ENCODE measurements at places on chromosomes 13 and 19. TPM values are rescaled to one million over a fixed set of nuclear protein-coding genes. Genes with fewer than 3 reads are reported as not detected.
A peak's percentile ranks its signal among the peaks of the same experiment; 100 is the strongest.

ZIC2 gene
- total RNA-seq: 4.4 TPM

HSH2D gene
- total RNA-seq: not detected

TNNT1 gene
- total RNA-seq: 25.1 TPM

PSG2 gene
- total RNA-seq: not detected

FCAR gene
- not detected for total RNA-seq

PRR19 gene
- not detected for total RNA-seq

USHBP1 gene
- total RNA-seq: not detected

RPL21 gene
- 1,438 TPM for total RNA-seq

MCF2L gene
- total RNA-seq: 0.97 TPM

DNA sequence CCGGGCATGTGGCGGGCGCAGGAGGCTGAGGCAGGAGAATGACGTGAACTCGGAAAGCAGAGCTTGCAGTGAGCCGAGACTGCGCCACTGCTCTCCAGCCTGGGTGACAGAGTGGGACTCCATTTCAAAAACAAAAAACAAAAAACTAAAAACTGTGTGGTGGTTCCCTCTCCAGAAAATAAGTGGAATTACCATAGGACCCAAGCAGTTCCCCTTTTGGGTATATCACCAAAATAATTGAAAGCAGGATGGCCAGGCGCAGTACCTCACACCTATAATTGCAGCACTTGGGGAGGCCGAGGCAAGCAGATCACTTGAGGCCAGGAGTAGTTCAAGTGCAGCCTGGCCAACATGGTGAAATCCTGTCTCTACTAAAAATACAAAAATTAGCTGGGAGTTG lies 15.7 kb upstream of the LDLR start:
- DNase-seq: no peak

DNA sequence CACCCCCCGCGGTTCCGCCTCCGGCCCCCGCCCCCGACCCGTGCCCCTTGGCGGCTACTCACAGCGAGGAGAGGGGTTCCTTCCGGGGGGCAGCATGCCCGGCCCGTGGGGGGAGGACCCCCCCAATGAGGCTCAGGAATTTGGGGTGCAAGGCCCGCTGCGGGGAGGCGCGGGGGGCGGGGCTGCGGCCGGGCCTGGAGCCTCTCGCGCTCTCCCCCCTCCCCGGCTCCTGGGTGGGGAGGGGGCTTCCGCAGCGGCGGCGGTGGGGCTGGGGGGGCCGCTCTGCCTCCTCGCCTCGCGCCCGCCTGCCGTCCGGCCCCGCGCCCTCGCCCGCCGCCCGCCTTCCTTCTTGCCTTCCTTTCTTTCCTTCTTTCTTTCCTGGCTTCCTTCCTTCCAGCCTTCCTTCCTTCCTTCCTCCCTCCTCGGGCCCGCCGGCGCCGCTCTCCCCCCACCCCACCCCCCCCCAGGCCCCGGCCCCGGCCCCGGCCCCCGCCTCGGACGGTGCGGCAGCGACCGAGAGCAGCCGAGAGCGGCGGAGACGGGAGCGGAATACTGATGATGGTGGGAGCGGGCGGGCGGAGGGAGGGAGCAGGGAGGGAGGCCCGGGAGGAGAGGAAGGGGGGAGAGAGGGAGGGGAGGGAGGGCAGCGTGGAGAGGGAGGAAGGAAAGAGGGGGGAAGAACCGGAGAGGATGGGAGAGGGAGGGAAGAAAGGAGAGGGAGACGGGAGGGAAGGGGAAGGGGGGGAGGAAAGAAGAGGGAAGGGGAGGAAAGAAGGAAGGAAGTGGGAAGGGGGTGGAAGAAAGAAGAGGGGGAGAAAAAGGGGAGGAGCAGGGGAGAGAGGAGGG lies at the start of gene LRRC4B:
TSS of gene LRRC4B (minus strand) at position 554 of the 846 bp plus-strand sequence. CDS start 19,597 bp downstream, outside the sequence.
- DNase-seq: no peak

- no peak for DNase-seq
Measured at GRCh38 chr19:3249408-3249807, 24.9 kb downstream of the CELF5 start.

- DNase-seq: no peak
Measured at GRCh38 chr19:12092065-12092867, 27.7 kb downstream of the ZNF844 start.

DNA sequence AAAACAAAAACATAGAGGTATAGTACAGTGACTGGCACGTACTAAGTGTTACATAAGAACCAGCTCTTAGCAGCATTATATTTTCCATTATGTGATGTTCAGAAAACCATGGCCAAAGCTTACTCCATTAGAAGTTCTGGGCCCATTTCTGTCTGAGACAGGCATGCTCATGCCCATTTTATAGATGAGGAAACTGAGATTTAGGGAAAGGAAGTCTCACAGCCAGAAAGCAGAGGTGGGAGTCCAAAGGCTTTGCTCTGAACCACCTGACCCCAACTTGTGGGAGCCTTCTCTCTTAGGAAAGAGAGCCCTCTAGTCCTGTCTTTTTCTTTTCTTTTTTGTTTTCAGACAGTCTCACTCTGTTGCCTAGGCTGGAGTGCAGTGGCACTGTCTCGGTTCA lies 2.3 kb downstream of the AP2S1 start:
- no peak for DNase-seq

- no peak for DNase-seq
Measured at GRCh38 chr13:35592457-35592856, 116.0 kb upstream of the MAB21L1 start.

DNA sequence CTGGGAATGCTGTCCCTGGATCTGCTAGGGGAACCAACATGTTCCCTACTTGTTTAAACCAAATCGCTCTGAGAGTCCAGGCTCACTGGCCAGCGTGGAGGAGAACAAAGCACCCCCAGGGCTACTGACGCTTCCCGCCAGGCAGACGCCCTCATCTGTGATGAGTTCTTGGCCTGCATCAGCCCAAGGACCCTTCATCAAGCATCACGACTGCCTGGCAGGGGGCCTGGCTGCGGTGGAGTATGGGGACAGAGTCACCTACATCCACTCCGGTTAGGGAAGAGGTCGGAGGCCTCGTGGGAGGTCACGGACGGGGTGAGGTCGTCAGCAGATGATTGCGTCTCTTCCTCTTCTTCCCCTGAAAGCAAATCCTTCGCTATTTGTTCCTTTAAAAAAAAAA lies 17.7 kb downstream of the MIER2 start:
- DNase-seq: no peak

GRCh38 chr19:2624537-2625091 lies 77.9 kb downstream of the GNG7 start:
- no peak for DNase-seq

DNA sequence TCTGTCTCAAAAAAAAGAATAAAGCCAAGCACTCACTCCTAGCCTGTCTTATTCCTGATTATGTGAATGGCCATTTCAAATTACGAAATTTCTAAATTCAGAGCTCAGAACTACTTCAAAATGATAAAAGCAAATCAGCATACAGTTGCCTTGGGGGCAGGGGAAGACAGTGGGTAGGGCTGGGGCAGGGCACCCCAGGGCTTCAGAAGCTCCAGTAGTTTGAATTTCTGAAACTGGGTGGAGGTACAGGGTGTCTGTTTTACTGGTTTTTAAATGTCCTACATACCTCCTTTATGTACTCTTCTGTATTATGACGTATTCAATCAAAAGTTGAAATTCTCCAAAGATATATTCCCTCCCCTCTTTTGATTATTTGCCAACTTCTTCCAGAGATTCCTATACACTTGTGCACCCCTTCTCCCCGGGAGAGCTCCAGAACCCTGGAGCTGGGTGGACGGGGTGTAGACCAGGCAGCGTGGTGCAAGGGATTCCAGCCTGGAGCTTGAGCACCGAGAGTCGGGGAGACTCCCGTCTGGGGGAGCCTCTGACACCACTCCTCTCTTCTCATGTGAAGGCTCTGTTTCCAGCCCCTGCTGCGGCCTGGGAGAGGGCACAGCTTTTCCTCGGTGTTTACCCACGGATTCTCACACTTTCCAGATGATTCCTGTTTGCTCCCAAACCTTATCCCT lies 84.7 kb upstream of the GPR183 start:
- DNase-seq: no peak

DNA sequence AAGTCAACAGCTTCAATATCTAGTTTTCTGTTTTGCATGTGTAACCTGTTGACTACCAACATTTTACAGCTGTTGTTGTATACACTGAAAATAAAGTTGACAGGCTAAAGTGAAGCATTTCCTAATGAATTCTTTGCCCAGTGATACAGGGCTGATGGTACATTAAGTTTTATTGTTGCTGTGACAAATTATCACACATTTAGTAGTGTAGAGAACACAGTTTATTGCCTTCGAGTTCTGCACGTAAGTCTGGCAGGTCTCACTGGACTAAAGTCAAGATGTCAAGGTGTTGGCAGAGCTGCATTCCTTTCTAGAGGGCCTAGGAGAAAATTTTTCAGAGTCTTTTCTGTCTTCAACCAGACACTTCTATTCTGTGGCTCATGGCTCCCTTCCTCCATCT lies 184.2 kb downstream of the SLITRK6 start:
- no peak for DNase-seq

DNA sequence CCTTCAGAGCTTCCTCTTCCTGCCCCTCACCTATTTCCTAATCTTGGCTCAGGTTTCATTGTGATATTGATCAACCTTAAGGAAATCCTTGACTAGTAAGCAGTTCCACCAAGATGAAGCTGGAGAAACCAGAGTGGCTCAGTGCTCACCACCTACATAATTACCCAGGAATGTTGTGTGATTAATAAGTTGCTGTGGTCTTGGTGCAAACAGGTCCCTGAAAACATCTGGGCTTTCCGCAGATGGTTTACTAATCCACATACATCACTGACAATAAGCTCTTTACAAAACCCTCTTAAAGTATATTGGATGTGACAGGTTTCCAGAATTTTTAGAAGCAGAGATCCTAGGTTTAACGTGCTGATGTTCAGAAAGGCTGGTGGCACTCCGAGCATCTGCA lies 8.6 kb upstream of the SERP2 start:
- DNase-seq: no peak

DNA sequence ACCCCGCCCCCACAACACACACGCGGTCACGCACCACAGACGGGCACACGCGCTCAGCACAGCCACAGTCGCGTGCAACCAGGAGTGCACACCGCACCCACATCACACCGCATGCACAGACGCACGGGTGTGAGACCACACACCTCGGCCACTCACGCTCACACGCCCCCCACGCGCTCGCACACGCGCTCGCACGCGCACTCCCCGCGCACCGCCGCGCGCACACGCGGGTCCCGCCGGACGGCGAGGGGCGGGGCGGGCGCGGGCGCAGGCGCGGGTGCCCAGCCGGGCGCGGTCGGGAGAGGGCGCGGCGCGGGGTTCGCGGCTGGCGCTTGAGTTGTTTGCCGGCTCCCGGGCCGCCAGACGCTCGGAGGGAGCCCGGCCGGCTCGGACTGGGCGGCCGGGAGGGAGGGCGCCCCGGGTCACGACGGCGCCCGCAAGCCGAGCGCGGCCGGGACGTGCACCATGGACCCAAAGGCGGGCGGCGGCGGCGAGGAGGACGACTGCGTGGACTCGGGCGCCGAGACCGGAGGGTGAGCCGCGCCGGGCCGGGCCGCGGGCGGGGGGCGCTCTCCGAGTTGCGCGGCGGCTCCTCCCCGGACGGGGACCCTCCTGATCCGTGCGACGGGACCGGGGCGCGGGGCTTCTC lies at the start of gene FAM124A:
TSS of gene FAM124A (plus strand) at position 362 of the 649 bp plus-strand sequence. CDS start at position 466, 104 bp downstream.
- peak; percentile 23 for DNase-seq

- no peak for DNase-seq
Measured at GRCh38 chr19:50486823-50487515, 10.3 kb upstream of the GARIN5A start.

GRCh38 chr13:111462221-111462764 lies 141.9 kb downstream of the TEX29 start:
- DNase-seq: no peak

DNA sequence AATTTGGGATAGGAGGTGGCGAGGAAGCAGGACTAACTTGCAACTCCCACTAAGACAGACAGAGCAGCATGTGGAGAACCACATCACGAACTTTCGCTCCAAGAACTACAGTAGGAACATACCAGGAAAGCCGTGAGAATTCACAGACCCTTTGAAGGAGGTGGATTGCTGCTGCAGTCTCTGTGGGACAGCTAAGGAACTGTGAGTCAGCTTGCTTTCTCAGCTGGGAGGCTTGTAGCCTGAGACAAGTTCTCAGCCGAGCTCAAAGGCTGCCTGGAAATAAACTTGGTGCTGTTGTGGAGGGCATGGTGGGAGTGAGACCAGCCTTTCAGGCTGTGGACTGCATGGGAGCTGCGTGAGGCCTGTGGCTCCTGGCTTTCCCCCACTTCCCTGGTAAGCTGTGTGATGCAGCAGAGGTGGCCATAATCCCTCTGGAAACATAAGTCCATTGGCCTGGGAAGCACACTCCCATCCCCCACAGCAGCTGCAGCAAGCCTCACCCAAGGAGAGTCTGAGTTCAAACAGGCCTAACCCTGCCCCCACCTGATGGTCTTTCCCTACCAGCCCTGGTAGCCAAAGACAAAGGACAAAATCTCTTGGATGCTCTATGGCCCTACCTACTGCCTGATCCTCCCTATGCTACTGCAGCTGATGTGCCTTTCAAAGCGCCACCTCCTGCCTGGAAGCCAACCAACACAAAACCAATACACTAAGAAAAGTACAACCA lies 441.1 kb upstream of the HTR2A start:
- no peak for DNase-seq

DNA sequence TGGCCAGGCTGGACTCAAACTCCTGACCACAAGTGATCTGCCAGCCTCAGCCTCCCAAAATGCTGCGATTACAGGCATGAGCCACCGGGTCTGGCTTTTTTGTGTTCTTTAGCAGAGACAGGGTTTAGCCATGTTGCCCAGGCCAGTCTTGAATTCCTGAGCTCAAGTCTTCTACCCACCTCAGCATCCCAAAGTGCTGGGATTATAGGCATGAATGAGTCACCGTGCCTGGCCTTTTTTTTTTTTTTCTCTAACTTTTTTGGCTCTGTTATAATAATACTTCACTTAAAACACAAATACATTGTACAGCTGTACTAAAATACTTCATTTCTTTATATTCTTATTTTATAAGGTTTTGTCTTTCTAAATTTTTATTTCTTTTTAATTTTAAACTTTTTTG lies 599.5 kb upstream of the PCDH9 start:
- DNase-seq: no peak

DNA sequence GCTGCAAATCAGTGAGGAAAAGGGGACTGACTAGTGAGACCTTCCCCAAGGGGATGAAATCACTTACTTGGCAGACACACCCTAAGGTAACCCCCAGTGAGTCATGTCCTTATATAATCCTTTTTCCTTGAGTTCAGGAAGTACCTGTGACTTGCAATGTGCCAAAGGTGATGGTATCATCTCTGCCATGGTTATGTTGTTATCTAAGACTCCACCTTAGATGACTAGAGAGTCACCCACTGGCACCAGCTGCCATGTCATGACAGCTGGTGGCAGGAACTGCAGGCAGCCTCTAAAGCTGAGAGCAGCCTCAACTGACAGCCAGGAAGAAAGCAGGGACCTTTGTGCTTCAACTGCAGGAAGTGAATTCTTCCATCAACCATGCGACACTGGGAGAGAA lies 12.5 kb downstream of the PBX4 start:
- no peak for DNase-seq

- DNase-seq: no peak
Measured at GRCh38 chr13:100100115-100100879, 11.4 kb downstream of the PCCA start.

DNA sequence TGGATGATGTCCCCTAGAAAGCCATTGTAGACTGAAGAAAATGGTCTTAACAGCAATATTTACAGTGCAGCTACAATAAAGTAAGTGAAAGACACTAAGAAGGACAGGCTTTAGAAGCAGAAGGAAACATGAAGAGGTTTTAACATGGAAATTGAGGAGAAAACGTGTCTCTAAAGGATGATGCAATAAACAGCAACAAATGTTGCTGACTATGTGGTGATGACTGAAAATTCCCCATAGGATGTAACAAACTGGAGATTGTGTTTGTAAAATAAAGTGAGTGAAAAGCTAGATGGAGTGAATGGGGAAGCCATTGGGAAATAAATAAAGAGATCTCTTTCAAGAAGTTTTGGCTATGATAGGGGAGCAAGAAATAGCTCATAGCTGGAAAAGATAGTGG lies 186.7 kb upstream of the IPO5 start:
- no peak for DNase-seq

Data from NCI-H460 (cell line).